Cerebellar nuclear complex (tissue), 1 donor: ENCODE measurements at places on chromosomes 1 and 21.

- no peak for DNase-seq
Observed at GRCh38 chr1:194372266-194372665, 1185.9 kb upstream of the B3GALT2 start.

DNA sequence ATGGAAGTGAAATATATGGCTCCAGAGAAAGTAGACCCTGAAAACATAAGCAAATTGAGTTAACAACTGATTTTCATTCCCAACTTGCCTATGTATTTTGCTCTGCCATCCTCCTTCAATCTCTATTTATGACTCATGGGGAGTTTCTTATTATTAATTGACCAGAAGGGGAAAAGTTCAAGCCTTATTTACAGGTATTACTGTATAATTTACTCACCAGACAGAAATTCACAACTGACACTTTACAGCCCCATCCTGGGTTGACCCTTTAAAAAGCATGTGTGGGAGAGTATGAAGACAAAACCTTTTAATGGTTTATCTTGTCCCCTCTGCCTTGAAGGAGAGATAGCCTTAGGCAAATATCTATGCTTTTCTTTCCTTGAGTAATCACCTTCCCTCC is 39.8 kb upstream of the C1orf53 start:
- DNase-seq, result no peak

DNA sequence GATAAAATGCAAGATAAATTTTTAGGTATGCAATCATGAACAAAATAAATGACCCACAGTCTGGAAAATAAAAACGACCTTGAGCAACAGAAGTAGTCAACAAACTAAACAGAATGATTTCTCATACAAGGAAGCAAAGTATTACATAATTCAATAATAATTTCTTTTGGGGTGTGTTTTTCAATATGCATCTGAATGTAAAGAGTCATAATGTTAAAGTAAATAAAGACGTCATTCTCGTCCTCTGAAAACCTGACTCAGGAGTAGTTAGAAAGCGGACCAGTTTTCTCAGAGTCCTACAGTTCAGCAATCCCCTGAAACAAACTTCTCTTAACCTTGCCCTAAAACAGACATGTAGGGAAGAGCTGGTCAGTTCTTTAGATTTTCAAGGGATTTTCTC is 18.6 kb downstream of the CDC42BPA start:
- no peak for DNase-seq

GRCh38 chr21:44291936-44292811 is 6.5 kb downstream of the AIRE start:
- DNase-seq, result no peak

DNA sequence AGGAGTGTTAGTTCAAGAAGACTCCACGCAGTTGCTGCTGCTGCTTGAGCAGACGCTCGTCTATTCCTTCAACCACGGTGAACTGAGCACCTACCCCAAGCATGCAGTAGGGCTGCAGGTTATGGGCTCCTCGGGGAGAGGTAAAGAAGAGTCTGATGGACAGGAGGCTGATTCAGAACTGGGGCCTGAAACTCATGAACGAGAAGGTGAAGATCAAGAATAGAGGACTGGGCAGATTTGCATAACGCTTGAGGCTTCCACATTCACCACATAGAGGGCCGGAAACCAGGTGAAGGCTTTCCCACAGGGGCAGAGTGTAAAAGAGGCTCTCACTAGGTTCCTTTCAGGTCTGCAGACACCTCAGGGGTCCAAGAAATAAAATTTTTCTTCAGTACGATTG is 9.1 kb downstream of the ABCA4 start:
- no peak for DNase-seq
